ENCODE measurements at places on chromosomes 1 and 21.

GRCh38 chr21:43317959-43318358, 109.0 kb downstream of the SIK1 start:
- DNase-seq, result no peak

GRCh38 chr1:223835754-223836153, 10.0 kb downstream of the TP53BP2 start:
- no peak for DNase-seq

GRCh38 chr1:234836045-234836681, 226.2 kb upstream of the IRF2BP2 start:
- DNase-seq, result no peak

- no peak for DNase-seq
Measured at GRCh38 chr1:56339786-56340465, 239.4 kb downstream of the PLPP3 start.

DNA sequence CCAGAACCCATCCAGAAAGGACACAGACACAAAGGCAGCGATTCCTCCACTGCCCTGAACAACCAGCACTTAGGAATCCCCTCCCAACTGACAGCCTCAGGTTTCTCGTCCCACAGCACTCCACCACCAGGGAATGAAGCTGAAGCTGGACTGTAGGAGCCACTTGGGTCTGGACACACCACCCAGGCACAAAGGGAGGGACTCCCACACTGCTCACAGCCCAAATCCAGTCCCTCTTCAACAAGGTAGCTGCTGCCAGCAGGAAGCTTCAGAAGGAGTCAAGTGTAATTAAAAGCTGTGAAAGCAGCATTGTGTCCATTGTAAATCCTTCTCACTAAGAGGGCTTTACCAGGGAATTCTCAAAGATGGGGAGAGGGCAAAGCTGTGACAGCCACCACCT, 29.0 kb downstream of the LMX1A start:
- no peak for DNase-seq

DNA sequence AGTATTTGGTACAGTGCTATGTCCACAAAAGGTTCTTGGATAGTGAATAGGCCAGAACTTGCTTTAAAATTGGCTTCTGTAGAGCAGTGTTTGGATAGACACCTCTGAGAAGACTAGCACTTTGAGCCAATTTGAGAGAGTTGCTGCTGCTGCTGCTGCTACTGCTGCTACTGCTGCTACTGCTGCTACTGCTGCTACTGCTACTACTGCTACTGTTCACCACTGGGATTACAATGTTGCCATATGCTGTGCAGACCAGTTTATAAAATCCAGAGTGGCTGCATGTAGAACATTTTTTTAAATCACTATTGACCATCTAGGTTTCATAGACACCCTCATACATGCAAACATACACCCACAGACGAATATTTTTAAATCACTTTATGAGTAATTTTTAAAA, 15.3 kb downstream of the GORAB start:
- DNase-seq, result no peak

- DNase-seq, result no peak
Measured at GRCh38 chr1:214837376-214837775, 234.4 kb downstream of the CENPF start.

DNA sequence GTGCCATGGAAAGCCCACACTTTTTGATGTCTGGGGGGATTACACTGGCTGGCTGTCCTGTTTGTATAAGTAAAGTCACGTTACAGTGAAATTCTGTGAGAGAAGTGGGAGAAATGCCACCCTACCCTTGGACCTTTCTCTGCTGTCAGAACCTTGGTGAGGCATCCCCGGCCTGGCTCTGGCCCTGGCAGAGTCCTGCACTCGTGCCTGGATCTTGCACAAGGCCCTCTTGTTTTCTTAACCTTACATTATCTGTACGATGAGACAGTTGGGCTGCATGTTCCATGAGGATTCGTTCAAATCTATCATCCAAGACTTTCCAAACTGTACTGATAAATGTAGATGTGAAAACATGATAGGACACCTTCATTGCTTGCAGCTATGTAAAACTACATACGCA, 11.4 kb downstream of the SNAP47 start:
- DNase-seq, result no peak

- DNase-seq, result no peak
Measured at GRCh38 chr21:32508558-32508957, 76.8 kb downstream of the TCP10L start.

- no peak for DNase-seq
Measured at GRCh38 chr1:19273106-19273843, 15.3 kb downstream of the AKR7A3 start.

DNA sequence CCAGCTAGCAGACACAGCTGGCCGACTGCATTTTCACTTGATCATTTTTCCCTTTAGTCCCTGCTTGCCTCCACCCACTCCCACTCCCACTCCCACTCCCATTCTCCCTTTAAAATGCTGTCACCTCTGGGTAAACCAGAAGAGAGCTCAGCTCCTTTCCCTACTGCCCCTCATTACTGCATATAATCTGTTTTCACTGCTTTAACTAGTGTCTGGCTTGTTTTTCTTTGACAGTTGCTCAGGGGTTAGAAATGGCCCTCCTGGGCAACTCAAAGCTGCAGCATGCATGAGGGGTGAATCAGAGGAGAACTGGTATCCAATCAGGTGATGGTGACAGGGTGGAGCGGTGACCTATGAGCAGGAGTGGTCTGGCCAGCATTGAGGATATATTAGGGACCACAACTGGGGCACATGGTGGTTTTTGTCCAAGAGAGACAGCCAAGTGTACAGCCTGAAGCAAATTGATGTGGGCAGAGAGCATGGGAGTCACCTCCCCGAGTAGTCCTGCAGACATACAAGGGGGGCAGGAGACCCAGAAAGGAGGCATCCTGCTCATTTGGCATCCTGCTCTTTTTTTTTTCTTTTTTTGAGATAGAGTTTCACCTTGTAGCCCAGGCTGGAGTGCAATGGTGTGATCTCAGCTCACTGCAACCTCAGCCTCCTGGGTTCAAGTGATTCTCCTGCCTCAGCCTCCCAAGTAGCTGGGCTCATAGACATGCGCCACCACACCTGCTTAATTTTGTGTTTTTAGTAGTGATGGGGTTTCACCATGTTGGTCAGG, 42.6 kb upstream of the SRSF10 start:
- DNase-seq, result peak; percentile 89

GRCh38 chr1:113786069-113786468, 26.2 kb downstream of the RSBN1 start:
- no peak for DNase-seq

- no peak for DNase-seq
Measured at GRCh38 chr1:56409112-56409691, 170.2 kb downstream of the PLPP3 start.

DNA sequence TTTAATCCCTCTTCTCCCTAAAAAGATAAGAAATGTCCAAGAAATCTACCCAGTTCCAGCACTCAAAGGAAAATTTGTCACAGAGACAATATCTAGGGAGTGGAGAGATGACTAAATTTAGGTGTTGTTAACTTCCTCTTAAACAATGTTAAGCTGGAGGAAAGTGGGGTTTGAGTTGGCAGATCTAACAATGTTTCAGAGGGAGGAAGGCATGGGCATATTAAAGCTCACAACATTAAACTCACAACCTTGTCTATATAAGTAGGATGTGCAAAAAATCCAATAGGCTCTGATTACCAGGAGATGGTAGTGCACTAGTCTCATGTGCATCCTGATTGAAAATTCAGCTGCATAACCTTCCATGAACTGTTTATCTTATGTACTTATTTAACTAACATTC, 190.1 kb downstream of the BARHL2 start:
- DNase-seq, result no peak

- no peak for DNase-seq
Measured at GRCh38 chr21:24861471-24861870, 745.8 kb downstream of the MRPL39 start.

DNA sequence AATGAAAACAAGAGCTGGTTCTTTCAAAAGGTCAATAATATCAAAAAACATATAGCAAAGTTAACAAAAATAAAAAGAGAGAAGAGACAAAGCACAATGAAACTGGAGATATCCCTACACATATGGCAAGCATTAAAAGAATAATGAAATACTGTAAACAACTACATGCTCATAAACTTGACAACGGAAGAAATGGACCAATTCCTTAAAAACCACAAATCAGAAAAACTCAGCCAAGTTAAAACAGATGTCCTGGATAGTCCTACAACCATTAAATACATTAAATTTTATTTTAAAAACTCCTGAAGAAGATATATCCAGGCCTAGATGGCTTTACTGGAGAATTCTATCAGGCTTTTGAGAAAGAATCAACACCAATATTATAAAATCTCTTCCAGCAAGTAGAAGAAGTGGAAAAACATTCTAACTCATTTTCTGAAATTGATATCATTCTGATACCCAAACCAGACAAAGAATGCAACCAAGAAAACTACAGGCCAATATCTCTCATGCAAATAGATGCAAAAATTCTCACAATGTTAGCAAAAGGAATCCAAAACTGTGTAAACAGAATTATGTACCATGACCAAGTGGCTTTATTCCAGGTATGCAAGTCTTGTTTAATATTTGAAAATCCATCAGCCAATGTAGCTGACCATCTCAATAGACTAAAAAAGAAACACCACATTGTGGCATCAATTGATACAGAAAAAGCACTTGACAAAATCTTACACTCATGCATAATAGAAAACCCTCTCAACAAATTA, 56.1 kb upstream of the LRRC7 start:
- DNase-seq, result no peak

Data from brain microvascular endothelial cell (primary cell).